Foreskin keratinocyte (primary cell): ENCODE measurements at places on chromosomes 5 and 9.

- peak; percentile 41 for DNase-seq
Observed at GRCh38 chr5:172370648-172371545, 83.4 kb downstream of the SH3PXD2B start.

DNA sequence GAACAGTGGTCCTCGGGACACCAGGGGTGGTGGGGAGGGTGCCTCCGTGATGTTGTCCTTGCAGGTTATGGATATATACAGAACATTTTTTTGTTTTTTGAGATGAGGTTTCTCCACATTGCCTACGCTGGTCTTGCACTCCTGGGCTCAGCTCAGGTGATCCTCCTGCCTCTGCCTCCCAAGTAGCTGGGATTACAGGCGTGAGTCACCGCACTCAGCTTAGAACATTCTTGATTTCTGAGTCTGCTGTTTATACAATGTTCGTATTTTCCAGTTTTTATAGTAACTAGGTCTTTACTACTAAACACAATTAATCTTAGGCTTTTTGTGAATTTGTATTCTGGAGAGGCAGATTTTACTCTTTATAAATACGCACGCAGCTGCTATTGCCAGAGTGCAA is 6.0 kb downstream of the PMPCA start:
- no peak for DNase-seq

GRCh38 chr5:76524868-76525267 is 98.3 kb downstream of the F2RL2 start:
- DNase-seq: no peak

GRCh38 chr5:172943906-172944305 is 15.3 kb upstream of the RPL26L1 start:
- no peak for DNase-seq

- DNase-seq: peak; percentile 23
Observed at GRCh38 chr5:90940227-90940995, 381.8 kb downstream of the ADGRV1 start.

- DNase-seq: no peak
Observed at GRCh38 chr9:136138566-136138965, 19.9 kb upstream of the TMEM250 start.

- no peak for DNase-seq
Observed at GRCh38 chr5:109910874-109911273, 221.1 kb downstream of the MAN2A1 start.

- no peak for DNase-seq
Observed at GRCh38 chr5:58327289-58327688, 132.6 kb downstream of the PLK2 start.

- no peak for DNase-seq
Observed at GRCh38 chr9:104463864-104464263, 40.2 kb upstream of the OR13F1 start.

DNA sequence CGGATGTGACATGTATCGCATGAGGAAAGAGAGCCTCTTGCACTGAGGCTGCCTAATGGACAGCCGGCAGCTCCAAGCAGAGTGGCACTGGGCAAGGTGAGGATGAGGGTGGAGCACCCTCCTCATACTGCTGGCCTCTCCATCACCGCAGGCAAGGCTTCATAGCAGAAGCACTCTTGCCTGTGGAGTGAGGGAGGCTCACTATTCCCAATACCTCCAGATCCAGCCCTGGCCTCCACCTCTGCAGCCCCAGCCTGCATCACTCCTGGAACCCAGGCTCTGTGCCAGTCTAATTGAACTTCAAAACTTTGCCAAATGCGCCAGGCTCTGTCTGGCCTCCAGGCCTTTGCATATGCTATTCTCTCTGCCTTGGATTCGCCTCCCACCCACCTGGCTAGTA is 29.7 kb upstream of the ARAP3 start:
- DNase-seq: no peak

DNA sequence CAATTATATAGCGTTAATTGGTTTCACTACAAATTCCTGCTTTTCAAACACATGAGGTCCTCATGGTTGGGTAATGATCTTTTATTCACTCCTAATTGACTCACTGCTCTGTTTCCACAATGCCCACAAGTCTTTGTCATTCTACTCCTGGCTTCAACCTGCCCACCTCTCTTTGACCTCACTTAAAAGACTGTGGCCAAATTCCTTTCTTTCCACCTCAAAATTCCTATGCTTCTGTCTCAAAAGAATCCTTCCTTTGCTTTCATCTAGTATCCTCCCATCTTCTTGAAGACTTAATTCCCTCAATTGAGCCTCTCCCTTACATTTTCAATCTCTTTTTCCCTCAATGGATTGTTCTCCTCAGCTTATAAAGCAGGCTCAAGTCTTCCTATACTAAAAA is 4.9 kb downstream of the APBA1 start:
- no peak for DNase-seq

GRCh38 chr5:77230727-77231470 is 20.4 kb downstream of the PDE8B start:
- DNase-seq: no peak
